ENCODE measurements at places on chromosomes 6 and 20. TPM values are rescaled to one million over a fixed set of nuclear protein-coding genes. Genes with fewer than 3 reads are reported as not detected.

The HLA-DQB2 gene
- not detected for total RNA-seq

The HLA-DRB1 gene
- total RNA-seq, result 3.7 TPM

The MYT1 gene
- total RNA-seq, result not detected

The IL17F gene
- total RNA-seq, result not detected

All from regular cardiac myocyte (primary cell).